H7 (cell line): ENCODE measurements at places on chromosomes 1 and 21.
A peak's percentile ranks its signal among the peaks of the same experiment; 100 is the strongest.

DNA sequence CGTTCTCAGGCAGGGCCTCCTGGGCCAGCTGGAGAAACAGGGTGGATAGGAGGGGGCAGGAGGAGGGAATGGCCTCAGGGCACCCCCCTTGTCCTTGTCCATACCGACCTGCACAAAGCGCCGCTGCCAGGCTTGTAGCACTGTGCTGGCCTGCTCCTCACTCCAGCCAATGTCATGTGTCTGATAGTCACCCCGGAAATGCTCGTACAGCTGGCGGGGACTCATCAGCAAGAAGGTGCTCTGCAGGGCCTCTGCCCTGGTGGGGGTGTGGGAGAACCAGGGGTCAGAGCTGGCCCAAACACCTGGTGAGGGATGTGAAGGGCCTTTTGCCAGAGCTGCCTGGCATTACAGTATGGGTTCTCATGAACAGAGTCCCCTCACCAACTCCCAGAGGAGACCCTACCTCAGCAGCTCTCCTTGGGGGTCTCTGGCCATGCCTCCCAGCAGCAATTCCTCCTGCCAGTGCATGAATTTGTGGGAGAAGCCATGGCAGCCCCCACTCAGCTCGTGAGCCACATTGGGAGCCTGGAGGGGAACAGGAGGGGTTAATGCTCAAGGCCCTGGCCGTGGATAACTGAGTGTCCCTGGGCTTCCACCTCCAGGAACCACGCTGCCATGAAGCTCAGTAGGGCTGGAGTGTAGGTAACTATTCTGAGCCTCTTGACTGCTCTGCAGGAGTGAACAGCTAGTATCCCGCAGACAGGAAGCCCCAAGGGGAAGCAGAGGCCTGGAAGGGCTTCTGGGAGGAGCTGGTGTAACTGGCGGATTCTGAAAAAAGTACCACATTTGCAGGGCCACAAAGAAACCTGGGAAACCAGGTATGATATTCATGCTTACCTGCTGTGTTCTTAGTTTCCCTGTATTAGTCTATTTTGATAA lies 13.3 kb downstream of the PTCH2 start:
- no peak for DNase-seq

DNA sequence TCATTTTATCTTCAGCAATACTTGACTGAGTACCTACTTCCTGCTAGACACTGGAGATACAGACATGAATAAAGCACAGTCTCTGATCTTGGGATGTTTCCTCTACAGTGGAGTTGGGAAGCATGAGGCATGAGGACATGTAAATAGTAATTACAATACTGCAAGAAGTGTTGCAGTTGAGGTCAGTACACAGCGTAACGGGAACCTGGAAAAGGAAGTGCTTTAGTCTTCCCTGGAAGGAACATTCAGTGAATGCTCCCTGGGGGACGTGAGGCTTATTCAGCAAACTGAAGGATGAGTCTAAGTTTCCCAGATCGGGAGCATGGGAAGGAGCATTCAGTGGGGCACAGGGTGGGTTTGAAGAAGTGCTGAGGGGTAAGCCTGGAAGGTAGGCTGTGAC lies 112.4 kb downstream of the PIK3R3 start:
- no peak for DNase-seq

GRCh38 chr1:198108636-198109370 lies 48.0 kb upstream of the NEK7 start:
- DNase-seq = no peak

GRCh38 chr1:153629971-153630370 lies 1.7 kb downstream of the S100A1 start:
- DNase-seq = no peak

DNA sequence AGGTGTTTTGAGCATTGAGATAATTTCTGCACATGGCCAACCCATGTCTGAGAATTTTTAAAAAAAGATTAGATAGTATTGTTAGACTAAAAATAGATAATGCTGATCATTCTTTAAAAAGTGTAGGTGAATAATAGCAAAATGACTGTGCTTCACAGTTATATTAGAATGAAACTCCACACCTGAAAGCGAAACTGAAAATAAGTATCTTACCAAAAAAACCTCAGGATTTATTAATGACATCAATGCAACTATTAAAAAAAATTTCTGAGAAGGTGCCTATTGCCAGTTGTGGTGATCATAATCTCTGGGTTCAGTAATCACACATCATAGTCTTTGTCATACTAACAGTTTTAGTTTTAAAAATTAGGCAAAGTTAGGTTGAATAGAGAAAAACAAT lies 36.5 kb downstream of the PLA2G4A start:
- DNase-seq = no peak

DNA sequence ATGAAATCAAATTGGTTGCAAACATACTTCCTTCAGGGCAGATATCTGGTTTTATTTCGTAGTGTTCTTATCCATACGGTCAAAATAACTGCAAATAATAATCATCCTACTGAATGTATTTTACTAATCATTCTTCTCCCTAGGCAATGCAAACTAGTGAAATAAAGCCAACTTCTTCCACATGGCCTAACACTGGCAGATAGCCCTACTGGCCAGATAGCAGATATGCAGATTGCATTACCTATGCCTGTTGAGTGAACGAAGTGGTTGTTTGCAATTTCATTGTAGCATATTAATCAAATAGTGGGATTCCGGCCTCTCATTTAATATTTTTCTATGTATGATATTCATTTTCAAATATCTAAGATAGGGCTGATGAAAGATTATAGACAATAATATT lies 116.2 kb downstream of the CENPF start:
- peak; percentile 15 for DNase-seq

- DNase-seq = no peak
Measured at GRCh38 chr1:22877112-22877915, 95.4 kb downstream of the LACTBL1 start.

DNA sequence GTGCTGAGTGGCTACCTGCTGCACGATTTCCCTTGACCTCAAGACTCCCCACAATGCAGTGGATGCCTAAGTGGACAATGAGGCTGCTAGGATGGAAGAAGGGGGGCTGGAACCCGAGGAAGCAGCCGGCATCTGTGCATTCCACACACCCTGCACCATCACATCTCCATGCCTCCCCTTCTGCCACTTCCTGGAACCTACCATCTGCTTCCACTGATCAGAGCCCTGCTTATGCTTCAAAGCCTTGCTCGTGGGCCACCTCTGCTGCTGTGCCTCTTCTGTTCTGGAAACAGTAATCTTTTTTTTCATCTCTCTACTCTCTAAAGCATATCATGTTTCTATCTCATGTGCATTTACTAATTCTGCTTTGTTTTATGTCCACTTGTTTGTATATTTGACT lies 66.2 kb upstream of the WDR26 start:
- DNase-seq = no peak

DNA sequence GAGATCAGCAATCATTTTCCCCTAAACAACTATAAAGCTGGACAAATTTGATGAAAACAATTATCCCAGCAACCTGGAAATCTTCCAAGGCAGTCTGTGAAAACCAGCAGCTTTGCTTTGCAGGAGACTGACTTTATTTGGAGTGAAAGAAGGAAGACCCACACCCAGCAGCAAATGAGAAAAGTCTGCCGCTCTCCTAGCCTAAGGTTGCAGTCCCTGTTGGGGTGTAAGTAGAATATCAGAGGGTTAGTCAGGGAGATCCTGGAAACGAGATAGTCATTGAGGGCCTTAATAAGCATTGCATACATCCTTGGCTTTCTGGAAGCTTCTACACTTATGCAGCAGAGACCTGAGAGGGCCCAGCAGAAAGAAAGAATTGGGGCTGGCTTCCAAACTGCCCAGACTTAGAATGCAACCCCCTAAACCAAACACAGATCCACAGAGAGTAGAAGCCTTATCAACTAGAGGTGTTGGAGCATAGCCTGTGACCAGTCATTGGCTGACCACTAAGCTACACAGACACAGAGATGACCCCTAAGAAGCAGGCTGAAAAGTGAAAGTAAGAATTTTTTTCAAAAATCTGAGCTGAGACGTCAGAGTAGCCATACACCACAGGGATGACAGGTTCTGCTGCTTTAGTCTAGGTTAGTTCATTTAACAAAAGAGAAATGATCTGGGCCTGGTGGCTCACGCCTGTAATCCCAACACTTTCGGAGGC lies 98.3 kb downstream of the LYPLAL1 start:
- DNase-seq = no peak

GRCh38 chr1:71944006-71944405 lies 338.3 kb downstream of the NEGR1 start:
- no peak for DNase-seq

DNA sequence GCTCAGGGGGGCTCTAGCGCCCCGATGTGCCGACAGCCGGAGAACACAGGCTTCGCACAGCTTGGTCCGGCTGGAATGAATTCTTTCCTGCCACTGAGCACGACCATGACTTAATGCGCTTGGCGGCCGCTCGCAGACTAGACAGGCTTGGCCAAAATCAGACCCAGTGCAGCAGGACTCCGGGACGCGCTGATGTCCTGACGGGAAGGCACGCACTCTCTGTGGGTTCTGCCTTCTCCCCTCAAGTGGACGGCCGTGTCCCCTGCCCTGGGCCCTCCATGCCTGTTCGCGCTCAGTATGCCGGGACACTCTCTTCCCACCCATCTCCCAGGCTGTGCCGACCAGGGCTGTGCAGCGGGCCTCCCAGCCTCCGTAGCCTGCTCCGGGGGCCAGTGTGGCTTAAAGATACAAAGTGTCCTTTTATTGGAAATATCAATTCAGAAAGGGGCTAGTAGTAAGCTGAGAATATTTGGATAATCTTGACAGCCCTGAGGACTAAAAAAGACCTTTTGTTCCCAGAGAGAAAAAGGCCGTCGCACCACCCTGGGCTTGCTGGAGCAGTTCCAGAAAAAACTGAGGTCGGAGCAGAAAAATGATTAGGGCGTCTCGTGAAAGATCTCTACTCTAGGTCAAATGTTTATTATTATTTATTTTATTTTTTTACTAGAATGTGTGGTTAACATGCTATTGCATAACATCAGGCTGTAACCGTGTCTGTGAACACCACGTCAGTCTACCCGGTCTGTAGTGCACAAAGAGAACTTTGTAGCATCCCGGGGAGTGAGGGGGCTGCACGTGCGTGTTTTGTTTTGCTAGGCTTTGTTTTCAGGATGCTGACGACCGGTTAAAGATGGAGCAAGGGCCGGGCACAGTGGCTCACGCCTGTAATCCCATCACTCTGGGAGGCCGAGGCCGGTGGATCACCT lies 88.1 kb upstream of the ARHGEF16 start:
- DNase-seq = no peak

DNA sequence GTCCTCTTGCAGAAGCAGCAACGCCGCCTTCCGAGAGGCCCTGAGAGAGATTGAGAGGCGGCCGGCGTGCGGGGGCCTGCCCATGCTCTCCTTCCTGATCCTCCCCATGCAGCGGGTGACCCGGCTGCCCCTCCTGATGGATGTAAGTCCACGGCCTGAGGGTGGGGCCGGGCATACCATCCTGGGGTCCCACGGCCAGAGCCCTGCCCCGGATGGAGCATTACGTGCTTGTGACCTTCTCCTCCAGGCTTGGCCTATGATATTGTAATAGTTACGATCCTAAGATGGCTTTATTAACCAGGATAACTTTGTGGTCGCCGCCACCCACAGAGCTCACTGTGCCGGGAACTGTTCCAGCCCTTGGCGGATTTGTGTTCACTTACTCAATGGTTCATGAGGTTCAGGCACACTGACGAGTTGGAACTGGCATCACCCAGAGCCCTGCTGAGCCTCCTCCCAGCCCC lies 18.9 kb downstream of the ARHGEF16 start:
- no peak for DNase-seq

- DNase-seq = no peak
Measured at GRCh38 chr1:30747033-30748008, 10.3 kb downstream of the LAPTM5 start.

DNA sequence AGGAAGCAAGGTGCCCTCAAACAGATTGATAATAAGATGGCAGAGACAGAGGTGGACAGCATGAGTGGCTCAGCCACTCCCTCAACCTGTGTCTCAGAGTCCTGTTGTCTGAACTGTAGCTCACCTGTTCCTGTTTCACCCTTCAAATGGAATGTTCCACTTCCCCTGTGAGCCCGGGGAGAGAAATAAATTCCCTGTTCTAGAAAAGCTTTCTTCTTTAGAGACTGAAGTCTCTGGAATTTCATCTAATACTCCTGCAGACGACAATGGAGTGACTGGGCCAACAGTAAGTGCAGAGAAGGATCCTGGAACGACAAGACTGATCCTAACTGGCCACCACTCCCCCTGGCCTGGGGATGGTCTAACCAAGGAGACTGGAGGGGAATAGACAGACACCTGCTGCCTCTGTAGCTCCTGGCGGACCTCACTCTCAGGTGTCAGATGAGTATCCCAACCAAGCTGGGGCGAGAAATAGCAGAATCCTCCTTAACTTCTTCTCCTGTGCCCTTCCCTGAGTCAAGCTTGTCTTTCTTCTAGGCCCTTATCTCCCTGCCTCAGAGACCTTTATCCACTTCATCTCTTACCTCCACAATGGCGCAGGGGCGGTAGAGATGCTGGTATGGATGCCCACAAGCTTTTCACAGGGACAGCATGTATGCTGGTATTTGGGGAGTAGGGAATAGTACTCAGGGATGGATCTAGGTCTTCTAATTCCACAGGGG lies 45.4 kb downstream of the PLEKHA6 start:
- peak; percentile 82 for DNase-seq

DNA sequence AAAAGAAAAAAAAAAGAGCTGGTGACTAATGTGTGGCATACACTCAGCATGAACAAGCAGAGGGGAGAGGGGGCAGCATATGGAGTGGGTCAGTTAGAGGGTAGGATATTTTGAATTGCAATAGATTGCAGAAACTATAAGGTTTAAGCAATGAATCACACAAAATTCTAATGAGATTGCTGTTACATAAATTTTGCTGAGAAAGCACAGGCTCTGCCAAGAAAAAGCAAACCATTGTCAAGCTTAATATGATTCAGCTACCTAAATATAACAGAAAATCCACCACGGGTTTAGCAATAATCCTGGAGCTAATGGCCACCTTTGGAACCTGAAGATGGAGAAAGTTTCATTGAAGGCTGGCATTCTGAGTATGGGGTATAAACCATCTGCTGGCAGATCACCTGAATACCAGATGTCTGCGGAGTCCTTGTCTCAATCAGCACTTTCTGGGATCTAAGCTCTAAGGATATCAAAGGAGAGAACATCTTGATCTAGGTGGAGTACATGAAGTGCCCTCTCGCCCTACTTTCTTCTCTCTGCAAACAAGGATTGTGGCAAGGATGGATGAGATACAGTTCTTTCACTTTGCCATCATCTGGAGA lies 30.3 kb upstream of the ANGPTL7 start:
- no peak for DNase-seq

DNA sequence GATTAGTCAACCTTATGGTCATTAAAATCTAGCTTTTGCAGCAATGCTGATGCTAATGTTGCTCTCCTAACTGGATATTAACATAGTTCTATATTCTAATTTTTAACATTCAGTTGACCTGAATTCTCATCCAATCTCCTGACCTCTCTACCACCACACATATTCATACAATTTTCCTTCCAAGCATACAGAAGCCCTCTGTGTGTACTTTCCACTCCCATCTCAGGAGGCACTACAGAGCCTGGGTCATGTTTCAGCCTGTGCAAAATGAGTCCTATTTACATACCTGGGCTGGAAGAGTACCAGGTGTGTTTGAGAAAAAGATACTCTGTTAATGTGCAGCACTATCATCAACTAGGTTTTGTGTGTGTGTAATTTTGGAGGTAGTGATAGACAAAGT lies 486.3 kb downstream of the NEGR1 start:
- DNase-seq = no peak
